Caki2 (cell line): ENCODE measurements at places on chromosomes 5 and 9. TPM values are rescaled to one million over a fixed set of nuclear protein-coding genes. Genes with fewer than 3 reads are reported as not detected.

GRCh38 chr9:127209948-127210640, 54.5 kb upstream of the GARNL3 start:
- DNase-seq, result no peak

DNA sequence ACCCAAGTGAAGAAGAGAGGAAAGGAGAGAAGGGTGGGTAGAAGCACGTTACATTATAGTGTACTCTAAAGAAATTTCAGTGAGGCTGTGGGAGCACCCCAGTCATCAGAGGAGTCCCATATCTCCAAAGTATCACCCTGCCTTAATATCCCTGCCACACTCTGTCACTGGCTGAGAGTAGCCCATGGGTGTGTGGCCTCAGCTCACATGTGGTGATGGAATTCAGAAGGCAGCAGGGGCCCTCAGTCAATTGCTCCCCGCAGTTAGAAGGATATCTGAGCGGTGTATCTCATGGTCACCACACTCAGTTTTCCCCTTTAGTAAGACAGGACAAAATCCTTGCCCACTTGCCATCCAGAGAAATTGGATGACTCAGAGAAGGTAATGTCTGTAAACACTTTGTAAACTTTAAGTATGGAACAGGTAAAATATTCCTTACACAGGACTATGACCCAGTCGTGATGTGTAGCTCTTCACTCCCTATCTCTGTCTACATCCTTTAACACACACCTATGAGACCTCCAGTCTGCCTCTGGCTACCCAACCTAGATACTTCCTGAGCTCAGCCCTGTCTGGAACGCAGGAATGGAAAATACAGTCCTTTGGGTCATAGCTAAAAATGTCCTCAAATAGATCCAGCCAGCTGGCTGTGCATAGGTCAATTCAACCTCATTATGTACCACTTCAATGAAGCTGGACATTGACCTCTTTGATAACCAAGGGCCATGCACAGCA, 24.3 kb upstream of the PLIN2 start:
- DNase-seq, result peak; percentile 21

Gene ACER2
- 1.7 and 1.9 TPM in 2 replicates for total RNA-seq

- DNase-seq, result no peak
Observed at GRCh38 chr5:155068616-155069100, 55.1 kb downstream of the KIF4B start.

Gene MEIKIN
- total RNA-seq, result not detected in 2 replicates

- no peak for DNase-seq
Observed at GRCh38 chr5:149128023-149128875, 13.0 kb upstream of the ABLIM3 start.

Gene MYOZ3
- not detected in 2 replicates for total RNA-seq

Gene DMGDH
- 6.7 and 9.6 TPM in 2 replicates for total RNA-seq

DNA sequence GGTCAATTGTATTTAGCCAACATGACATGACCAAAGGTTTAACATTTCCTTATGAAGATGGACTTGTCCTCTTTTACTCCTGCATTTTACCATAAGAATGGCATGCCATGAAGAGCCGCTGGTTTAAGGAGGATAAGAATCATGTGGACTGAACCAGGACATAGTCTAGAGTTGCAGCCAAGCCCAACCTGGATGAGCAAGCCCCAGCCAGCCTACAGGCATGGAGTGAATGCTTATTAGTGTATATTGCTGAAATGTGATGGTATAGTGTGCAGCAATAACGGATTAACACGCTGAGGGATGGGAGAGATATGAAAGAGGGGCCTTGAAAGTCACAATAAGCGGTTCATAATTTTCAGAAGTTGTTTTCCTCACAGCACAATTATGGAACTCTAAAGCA, 523.2 kb downstream of the NTRK2 start:
- DNase-seq, result no peak

GRCh38 chr5:32207355-32207634, 33.2 kb upstream of the GOLPH3 start:
- no peak for DNase-seq

Gene SLCO6A1
- not detected in 2 replicates for total RNA-seq

GRCh38 chr5:82349652-82350051, 71.5 kb upstream of the RPS23 start:
- DNase-seq, result no peak

Gene STK32A
- not detected in 2 replicates for total RNA-seq

DNA sequence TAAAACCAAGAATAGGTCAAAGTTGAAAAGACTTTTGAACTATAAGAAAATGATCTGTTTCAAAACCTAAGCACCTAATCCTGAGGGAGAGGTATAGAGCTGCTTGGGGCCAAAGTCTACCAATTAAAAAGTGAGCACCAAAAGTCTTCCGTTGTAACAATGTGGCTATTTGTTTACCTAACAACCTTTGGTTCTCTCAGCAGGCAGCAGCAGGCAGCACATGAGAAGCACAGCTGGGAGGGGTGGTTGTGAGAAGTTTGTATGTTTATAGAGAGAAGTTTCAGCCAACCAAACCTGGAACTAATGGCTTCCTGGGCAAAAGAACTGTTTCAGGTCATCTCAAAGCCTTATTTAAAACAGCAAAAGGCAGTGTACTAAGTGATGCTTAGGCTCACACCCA, 59.8 kb upstream of the TBC1D9B start:
- DNase-seq, result no peak

- no peak for DNase-seq
Observed at GRCh38 chr5:163993126-163993525, 487.7 kb downstream of the MAT2B start.

- DNase-seq, result no peak
Observed at GRCh38 chr9:87528969-87529368, 31.3 kb downstream of the DAPK1 start.

Gene SCGB3A2
- not detected in 2 replicates for total RNA-seq

DNA sequence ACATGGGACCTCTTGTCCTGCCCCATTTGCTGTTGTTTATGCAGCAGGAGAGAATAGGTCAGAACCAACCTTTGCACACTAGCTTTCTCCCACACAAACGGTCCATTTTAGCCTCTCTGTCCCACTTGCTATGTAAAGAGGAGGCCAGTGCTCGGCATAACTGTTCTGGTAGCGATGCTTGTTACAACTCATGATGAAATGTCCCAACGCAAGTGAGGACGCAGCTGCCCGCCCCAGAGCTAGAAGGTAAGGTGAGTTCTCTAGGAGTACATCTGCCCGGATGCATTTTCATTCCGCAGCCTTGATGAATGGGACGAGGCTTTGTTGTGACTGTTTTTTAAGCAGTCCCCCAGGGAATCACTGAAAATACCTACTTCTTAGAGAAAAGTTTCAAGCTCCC, 14.1 kb downstream of the S1PR3 start:
- DNase-seq, result no peak

GRCh38 chr9:134695144-134695543, 53.5 kb downstream of the COL5A1 start:
- DNase-seq, result no peak

- DNase-seq, result peak; percentile 62
Observed at GRCh38 chr5:132086277-132086794, 12.7 kb downstream of the CSF2 start.

DNA sequence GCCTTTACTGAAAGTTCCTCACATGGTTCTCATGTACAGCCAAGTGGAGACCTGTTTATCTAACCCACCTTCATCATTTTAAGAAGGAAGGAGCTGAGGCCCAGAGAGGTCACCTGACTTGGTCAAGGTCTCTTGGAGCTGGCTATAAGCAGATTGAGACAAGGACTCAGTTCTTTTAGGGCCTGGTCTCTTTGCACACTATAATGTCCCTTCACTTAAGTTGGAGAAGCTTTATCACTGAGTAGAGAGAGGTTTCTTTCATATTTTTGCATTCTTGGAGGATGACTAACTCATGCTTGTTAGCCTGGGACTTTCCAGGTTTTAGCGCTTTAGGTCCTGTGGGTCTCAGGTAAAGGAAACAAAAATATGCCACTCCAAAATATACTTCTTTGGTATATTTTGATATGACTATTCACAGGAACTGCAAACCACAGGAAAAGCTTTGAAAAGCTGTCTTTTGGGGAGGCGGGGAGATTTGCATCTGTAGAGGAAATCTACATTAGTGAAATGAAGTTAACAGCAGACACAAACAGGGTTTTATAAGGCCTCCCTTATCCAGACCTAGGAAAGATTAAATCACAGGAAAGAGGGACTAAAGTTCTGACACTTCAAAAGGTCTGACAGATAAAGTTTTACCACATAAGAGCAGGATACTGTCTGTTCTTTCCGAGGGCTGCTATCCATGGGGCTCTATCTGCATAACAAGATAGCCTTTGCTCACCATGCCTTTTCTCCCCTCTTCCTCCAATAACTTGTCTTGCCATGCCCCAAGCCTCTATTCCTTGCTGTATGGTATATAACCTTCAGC, 95.8 kb upstream of the ANKRD55 start:
- peak; percentile 80 for DNase-seq

DNA sequence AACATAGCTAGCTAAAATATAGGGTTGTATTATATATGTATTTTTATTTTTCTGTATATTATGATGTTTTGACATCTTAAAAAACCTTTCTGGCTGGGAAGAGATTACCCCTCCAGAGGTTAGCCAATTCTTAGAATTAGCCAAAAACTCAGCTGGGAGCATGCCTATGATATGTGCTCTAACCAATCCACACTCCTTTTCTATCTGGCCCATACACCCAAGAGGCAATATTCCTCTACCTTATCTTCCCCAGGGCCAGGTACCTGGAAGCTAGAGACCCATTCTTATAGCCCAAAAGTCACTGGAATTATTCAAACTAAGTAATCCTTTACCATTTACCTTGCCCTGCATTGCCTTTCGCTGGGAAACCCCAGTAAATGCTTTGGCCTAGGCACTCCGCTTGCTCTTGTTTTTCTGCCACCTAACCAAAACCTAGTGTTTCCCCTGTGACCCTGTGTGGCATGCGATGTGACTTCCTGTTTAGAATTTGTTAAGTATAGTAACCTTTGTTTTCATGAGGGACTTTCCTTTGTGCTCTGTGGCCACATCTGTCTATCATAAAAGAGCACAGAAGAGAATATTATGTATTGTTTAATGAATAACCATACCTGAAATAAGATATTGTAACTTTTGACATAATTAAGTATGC, 37.4 kb downstream of the CSNK1G3 start:
- no peak for DNase-seq

DNA sequence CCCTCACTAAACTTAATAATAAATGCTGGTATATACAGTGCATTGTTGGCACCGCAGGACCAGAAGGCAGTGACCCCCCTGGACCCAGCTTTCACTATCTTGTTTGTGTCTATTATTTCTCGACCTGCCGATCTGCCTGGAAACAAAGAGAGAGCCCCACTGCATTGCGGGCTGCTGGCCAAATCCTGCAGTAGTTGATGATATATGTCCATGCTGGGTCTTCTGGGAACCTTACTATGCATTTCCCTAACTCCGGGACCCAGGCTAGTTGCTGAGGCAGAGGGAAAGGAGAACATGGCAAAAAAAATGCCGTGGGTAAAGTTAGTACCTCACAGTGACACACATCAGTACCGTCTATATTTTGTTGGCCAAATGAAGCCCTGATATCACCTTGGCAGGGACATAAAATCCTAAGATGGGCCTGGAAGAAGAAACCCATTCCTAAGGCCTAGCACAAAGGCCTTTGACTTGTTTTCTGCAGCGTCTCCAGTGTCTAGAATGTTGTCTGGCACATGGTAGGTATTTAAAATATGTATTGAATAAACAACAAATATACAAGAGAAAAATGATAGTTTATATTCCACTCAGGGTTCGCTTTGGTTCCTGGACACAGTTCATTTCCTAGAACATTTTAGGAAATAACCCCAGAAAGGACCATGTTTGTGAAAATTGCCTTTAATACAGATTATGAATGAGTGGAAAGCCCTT, 46.1 kb downstream of the NMUR2 start:
- no peak for DNase-seq
